ENCODE measurements at places on chromosomes 16 and 17. TPM values are rescaled to one million over a fixed set of nuclear protein-coding genes. Genes with fewer than 3 reads are reported as not detected.

The SOST gene
- total RNA-seq, result 115 TPM

The CACNG1 gene
- total RNA-seq, result not detected

The TEX19 gene
- not detected for total RNA-seq

The HID1 gene
- 0.23 TPM for total RNA-seq

The SCGB1C2 gene
- not detected for total RNA-seq

The FSCN2 gene
- total RNA-seq, result 1.1 TPM

The ATP2A1 gene
- 0.08 TPM for total RNA-seq

The TOB1 gene
- 7.5 TPM for total RNA-seq

The ADAP2 gene
- total RNA-seq, result 2.0 TPM

The SYNGR3 gene
- total RNA-seq, result 0.94 TPM

The ABCA6 gene
- 90.9 TPM for total RNA-seq

The IGF2BP1 gene
- total RNA-seq, result 0.12 TPM

The TPSD1 gene
- not detected for total RNA-seq

The METTL2A gene
- 7.4 TPM for total RNA-seq

The OTOP3 gene
- total RNA-seq, result not detected

The BRIP1 gene
- total RNA-seq, result 3.5 TPM

The UTP4 gene
- total RNA-seq, result 13.0 TPM

The CORO6 gene
- total RNA-seq, result 9.4 TPM

The TAOK1 gene
- 36.2 TPM for total RNA-seq

The SLC52A1 gene
- 0.15 TPM for total RNA-seq

The CCDC78 gene
- total RNA-seq, result 0.98 TPM

The EPX gene
- total RNA-seq, result not detected

The CAPN15 gene
- total RNA-seq, result 12.8 TPM

The NHLRC4 gene
- total RNA-seq, result 1.4 TPM

The SEPHS2 gene
- total RNA-seq, result 19.2 TPM

The ABHD15 gene
- 6.0 TPM for total RNA-seq

The SHPK gene
- 10.4 TPM for total RNA-seq

The PRSS36 gene
- total RNA-seq, result 0.45 TPM

The TOP2A gene
- 20.0 TPM for total RNA-seq

The CTF1 gene
- 0.23 TPM for total RNA-seq

The MIF4GD gene
- total RNA-seq, result 7.1 TPM

The SEPTIN12 gene
- not detected for total RNA-seq

The CACNG5 gene
- total RNA-seq, result not detected

The TMC8 gene
- total RNA-seq, result not detected

The EVI2A gene
- 42.9 TPM for total RNA-seq
